ENCODE measurements at places on chromosomes 3 and 15. TPM values are rescaled to one million over a fixed set of nuclear protein-coding genes. Genes with fewer than 3 reads are reported as not detected.

Gene SLC22A14
- 0.03 TPM for total RNA-seq

- DNase-seq: no peak
Measured at GRCh38 chr3:166713787-166714186, 666.3 kb downstream of the ZBBX start.

- DNase-seq: no peak
Measured at GRCh38 chr15:27820232-27820631, 278.9 kb downstream of the OCA2 start.

- DNase-seq: peak; percentile 35
Measured at GRCh38 chr3:113825090-113825489, 13.5 kb upstream of the GRAMD1C start.

GRCh38 chr3:25690768-25691533 lies 26.2 kb upstream of the TOP2B start:
- no peak for DNase-seq

DNA sequence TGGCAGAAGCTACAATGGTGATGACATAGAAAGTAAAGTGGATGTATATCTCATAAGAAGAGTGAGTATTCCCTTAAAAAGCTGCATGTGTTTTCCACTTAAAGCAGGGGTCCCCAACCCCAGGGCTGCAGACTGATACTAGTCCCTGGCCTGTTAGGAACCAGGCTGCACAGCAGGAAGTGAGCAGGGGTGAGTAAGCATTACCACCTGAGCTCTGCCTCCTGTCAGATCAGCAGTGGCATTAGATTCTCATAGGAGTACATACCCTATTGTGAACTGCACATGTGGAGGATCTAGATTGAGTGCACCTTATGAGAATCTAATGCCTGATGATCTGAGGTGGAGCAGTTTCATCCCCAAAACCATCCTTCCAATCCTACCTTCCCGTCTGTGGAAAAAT lies 126.1 kb upstream of the CMC1 start:
- no peak for DNase-seq

GRCh38 chr3:142888099-142888480 lies 793 bp downstream of the PCOLCE2 start:
- DNase-seq: no peak
